ENCODE measurements at places on chromosomes 3 and 15.

- no peak for DNase-seq
These were observed 148.4 kb downstream of the DTWD1 start for GRCh38 chr15:49769225-49769624.

GRCh38 chr3:89380016-89380415 is 272.6 kb downstream of the EPHA3 start:
- no peak for DNase-seq

GRCh38 chr3:87167628-87168456 is 59.3 kb upstream of the CHMP2B start:
- DNase-seq: no peak

- DNase-seq: no peak
These were observed 10.8 kb downstream of the TIPARP start for GRCh38 chr3:156685198-156685597.

GRCh38 chr3:150729682-150730360 is 26.1 kb upstream of the ERICH6 start:
- DNase-seq: no peak

DNA sequence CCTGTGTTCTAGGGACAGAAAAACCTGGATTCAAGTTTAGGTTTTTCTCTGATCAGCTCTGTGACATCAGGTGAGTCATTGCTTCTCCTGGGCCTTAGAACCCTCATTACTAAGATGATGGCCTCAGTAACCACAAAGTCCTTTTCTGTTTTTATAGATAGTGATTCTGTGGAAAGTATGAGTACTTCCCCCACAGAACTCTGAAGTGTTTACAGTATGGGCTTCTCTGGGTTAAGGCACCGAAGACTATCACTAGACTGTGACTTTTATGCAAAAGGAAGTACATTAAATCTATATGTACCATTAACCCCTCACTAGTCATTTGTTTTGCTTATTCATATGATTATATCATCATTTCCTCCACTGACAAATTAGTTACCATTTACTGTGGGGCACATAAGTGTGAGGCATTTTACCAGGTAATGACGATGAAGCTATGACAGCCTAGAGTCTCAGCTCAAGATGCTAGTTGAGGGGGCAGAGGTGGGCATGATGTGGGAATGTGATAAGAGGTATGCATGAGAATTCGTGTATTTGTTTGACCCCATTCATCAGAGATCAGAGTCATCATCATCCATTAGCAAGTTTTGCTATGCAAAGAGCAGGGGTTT is 15.0 kb upstream of the RORA start:
- DNase-seq: no peak

DNA sequence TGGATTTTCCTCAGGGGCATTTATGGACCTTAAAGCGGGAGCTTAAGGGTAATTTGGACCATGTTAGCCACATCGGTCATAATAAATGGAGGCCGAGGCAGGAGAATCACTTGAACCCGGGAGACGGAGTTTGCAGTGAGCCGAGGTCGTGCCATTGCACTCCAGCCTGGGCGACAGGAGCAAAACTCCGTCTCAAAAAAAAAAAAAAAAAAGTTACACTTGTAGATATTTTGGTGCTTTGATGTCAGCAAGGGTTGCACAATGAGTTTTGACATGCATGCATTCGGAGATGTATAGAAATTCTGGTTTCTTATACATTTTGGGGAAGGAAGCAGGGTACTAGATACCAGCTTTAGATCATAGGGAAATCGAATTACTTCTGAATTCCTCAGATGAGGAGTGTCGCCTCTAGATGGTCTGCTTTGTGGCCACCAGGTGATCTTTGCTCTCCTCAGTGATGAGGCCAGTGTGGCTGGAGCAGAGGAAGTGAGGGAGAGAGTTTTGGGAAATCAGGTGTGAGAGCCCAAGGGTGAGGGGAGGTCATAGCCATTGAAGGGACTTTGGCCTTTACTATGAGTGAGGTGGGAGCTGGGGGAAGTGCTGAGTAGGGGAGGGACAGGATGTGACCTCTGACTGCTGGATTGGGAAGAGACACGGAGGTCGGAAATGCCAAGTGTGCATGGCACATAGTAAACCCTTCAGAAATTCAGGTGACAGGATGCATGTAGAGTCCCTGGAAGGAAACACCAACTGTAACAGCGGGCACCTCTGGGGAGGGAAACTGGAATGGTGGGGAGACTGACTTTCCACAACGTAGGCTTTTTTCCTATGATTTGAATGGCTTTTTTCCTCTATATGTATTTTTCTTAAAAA is 8.4 kb upstream of the RBSN start:
- no peak for DNase-seq

- DNase-seq: no peak
These were observed 442.3 kb upstream of the TPRG1 start for GRCh38 chr3:188729422-188729821.

GRCh38 chr3:8205881-8206280 is 295.7 kb upstream of the LMCD1 start:
- DNase-seq: no peak

DNA sequence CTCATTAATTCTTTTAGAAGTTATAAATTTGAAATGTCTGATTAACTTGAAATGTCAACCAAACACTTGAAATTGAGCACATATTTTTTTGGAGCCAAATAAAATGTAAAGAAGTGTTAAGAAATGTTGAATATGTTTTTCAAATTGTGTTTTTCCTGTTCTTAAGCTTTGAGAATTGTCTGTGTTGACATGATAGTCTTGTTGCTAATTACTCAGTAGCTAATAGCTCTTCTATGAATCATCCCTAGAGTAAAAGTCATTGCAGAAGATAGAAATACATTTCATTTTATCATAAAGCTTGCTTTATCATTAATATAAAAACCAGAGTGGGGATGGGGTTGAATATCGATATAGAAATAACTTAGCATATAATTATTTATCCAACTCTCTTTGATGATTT is 41.9 kb upstream of the ABHD10 start:
- DNase-seq: no peak

DNA sequence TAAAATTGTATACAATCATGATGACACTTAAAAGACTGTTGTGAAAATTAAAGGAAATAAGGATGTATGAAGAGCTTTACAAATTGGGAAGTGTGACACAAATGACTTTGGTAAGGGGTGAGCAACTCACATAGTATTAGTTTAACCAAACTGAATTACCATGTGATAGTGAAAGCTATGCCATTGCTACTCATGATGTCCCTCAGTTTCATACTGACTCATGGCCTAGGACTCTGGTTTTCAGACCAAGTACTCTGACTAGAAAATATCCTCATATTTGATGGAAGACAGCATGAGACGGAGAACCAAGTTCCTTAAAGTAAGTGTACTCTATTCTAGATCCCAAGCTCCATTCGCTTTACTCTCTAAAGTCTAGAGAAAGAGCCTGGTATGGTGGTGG is 203.2 kb upstream of the ICE2 start:
- DNase-seq: no peak

DNA sequence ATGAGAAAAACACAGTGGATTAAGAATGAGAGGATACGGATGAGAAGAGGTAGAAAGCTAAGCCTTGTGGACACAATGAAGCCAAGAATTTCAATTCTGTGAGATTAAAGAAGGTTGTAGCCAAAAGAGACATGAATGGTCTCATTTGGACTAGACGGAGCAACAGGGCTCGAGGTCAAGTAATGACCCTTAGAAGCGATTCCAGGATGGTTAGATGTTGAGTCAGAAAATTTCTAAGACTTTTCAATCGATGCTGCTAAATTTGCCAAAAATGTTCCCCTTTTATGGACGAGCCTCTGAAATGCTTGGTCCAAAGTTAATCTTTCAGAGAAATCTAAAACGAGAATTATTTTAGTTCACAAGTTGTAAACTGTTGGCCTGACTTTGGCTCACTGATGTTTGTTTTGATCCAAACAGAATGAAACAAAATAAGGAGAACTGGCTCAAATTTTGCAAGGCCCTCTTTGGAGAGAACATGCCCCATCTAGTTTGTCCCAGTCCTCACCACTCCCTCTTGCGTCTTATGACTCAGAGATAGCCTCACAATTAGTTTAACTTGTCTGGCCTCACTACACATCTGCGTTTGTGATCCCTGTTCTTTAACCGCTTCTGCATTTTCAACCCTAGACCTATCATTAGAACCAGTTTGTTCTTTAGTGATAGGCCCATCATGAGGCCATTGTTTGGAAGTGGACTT is 235.5 kb downstream of the PDZRN3 start:
- no peak for DNase-seq
